ENCODE measurements at places on chromosomes 2 and 18. TPM values are rescaled to one million over a fixed set of nuclear protein-coding genes. Genes with fewer than 3 reads are reported as not detected.

DNA sequence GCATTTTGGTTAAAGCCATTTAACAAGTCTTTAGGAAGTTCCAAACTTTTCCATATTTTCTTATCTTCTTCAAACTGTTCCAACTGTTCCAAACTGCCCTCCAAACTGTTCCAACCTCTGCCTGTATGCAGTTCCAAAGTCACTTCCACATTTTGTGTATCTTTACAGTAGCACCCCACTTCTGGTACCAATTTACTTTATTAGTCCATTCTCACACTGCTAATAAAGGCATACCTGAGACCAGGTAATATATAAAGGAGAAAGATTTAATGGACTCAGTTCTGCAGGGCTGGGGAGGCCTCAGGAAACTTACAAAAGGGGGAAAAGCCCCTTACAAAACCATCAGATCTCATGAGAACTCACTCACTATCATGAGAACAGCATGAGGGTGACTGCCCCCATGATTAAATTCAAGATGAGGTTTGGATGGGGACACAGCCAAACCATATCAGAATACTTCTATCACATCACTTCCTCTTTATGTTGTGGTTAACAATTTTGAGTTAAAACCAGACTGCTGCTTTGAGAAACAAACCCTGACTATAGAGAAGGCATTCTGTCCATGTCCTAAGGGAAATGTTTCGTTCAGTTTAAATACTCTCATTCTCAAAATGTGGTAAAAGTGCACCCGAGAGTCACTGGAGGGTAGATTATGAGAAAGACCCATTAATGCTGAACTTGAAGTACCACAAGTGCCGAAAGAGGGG is 11.0 kb downstream of the IL18R1 start:
- DNase-seq, result no peak

Gene PDCL3
- total RNA-seq, result 39.4 TPM

DNA sequence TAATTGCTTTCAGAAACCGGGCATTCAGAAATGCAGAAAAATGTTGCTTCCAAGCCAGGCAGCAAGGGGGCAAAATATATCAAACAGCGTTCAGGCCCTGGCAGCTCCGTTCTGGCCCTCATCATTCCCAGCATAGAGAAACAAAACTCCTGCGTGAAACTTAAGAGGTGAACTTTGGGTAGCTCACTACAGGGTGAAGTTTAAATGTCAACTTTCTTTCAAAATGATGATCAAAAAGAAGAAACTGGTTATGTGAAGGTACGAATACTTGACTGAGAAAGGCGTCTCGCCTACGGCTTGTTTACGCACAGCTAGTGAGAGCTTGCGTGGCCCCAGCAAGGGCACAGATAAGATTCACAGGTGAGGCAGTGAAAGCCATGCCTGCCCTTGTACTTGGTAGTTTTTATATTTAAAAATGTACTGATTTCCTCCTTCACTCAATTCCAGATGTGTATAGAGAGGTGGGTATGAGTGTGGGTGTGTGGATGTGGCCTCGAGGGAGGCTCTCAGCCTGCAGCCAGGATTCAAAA is 127.5 kb downstream of the NFATC1 start:
- no peak for DNase-seq

DNA sequence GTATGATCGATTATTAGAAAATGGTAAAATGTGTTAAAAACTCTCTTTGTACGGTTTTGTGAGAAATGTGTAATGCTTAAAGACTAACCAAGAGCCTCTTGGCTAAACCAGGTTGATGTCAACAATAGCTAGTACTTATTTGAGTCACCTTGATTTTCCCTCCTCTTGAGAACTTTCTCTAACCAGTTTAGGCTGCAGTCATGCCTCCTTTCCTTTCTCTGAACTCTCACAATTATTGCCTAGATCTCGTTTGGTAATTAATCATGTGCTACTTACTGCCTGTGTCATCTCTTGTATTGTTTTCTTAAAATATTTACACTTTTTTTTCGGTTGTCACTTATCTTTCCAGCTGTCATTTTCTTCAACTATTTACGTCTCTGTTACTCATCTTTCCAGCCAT is 1.1 kb upstream of the EPC2 start:
- no peak for DNase-seq

GRCh38 chr2:192286093-192286701 is 91.5 kb upstream of the TMEFF2 start:
- DNase-seq, result no peak

DNA sequence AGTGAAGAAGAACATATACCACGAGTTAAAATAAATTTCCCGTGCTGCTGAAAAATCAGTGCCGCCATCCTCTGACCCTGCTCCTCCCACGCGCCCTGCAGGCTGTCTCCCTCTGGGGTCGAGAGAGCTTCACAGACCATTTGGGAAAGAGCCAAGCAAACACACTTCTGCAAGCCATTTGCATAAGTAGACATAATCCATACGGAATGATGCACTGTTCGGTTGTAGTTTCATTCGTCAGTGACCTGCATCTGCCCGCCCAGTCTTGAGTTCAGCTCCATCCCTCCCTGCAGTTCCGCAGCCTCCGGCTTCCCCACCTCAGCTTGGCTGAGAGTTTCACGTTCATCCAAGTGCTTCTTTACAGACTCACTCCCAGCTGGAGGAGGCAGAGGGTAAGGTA is 69.6 kb downstream of the TRAPPC12 start:
- DNase-seq, result no peak

- DNase-seq, result peak; percentile 60
These were observed 3.0 kb downstream of the GPR55 start for GRCh38 chr2:230921806-230922595.

Gene UPP2
- total RNA-seq, result not detected

Gene CHAC2
- 3.1 TPM for total RNA-seq

DNA sequence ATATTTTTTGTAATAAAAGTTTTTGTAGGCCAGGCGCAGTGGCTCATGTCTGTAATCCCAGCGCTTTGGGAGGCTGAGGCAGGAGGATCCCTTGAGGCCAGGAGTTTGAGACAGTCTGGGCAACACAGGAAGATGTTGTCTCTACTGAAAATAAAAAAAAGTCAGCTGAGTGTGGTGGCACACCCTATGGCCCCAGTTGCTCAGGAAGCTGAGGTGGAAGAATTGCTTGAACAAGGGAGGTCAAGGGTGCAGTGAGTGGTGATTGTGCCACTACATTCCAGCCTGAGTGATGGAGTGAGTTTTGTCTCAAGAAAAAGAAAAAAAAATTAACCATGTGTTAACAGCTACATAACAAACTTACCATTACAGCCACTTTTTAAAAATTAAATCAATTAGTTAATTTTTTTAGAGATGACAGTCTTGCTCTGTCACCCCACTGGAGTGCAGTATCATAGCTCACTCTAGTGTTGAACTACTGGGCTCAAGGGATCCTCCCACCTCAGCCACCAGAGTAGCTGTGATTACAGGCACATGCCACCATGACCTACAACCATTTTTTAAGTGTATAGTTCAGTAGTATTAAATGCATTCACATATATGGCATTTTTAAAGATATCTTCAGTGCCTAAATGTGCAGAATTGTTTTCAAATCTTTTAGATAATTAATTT is 67.2 kb upstream of the ACYP2 start:
- DNase-seq, result no peak

DNA sequence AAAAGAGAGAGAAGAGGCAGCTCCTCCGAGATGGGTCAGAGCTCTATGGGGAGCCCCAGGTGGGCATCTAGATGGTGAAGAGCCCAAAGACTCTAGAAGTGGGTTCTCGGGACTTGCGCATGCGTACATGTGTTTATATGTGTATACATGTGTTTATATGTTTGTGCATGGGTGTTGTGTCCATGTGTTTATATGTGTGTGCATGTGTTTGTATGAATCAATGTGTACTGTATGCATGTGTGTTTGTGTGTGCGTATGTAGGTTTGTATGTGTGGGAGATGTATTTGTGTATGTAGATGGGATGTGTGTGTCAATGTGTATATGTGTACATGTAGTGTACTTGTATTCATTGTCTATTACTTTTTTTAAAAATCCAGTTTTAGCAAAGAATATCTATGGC is 25.6 kb downstream of the DNPEP start:
- no peak for DNase-seq

Gene ERFE
- 2.3 TPM for total RNA-seq

DNA sequence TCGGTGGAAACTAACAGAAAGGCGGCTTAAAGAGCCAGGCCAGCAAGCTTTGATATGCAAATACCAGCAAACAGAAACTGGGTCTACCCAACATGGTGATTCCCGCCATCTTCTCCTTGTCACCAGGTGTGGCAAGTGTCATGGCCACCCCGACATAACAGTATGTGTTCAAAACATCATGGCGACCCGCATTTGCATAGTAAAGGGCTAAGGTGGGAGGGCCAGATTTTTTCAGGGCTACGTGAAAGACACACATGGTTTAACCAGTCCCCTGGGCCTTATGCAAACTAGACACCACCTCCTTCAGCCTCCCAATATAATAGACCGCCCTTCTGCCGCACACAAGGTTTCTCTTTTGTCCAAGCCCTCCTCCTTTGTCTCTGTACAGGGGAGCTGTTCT is 260.4 kb downstream of the METTL4 start:
- DNase-seq, result no peak

DNA sequence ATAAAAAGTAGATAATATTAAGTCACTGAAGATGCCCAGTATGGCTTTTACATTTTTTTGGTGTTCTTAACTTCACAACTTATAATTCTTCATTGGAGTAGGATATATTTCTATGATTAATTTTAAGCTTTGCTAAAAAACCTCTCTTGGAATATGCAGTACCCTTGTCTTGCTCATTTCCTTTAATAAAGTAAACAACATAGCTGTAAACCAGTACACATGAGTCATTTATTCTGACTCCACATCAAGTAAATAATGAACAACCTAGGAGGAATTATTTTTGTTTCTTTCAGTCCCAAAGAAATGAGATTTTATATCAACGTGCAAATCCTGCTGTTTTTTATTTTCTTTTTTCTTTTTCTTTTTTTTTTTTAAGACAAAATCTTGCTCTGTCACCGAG is 869.1 kb downstream of the CNTNAP5 start:
- DNase-seq, result no peak

DNA sequence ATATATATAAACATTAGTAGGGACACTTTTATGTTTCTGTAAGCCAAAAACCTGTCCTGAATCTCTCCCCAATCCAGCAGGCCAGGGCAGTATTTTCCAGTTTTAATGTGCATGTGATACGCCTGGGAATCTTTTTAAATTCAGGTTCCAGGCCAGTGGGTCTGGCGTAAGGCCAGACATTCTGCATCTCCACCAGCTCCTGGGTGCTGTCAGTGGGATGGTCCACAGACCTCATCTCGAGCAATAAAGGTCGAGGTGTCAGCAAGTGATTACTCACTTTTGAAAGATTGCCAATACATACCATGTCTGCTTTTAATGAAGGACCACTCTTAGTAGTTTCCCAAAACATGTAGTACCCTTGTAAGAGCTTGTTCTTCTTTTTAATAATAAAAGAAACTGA is 189.9 kb upstream of the SH3BP4 start:
- no peak for DNase-seq

Gene DIPK1C
- not detected for total RNA-seq

GRCh38 chr2:206201075-206201848 is 41.6 kb downstream of the EEF1B2 start:
- no peak for DNase-seq

All from posterior vena cava (tissue), 2 donors.